Heart left ventricle (tissue), 16 donors: ENCODE measurements at places on chromosomes 6 and 20.

DNA sequence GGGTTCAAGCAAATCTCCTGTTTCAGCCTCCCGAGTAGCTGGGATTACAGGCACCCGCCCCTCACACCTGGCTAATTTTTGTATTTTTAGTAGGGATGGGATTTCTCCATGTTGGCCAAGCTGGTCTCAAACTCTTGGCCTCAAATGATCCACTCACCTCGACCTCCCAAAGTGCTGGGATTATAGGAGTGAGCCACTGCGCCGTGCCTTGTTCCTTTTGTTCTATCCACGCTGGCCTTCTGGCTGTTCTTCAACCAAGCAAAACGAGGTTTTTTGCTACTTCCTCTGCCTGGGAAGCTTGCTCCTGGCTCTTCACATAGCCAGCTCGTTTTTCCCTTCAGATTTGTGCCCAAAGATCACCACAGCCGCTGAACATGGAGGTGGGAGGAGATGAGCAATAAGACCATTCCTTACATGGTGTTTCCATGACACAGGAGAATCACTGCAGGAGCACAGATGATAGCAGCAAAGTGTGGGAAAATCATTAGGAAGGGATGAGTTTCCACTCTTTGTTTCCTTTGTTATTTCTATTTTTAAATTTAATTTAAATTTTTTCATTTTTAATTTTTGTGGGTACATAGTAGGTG, 201.0 kb upstream of the ZNF217 start:
- DNase-seq, result no peak

GRCh38 chr6:43800746-43801494, 30.9 kb downstream of the VEGFA start:
- DNase-seq, result peak; percentile 59

DNA sequence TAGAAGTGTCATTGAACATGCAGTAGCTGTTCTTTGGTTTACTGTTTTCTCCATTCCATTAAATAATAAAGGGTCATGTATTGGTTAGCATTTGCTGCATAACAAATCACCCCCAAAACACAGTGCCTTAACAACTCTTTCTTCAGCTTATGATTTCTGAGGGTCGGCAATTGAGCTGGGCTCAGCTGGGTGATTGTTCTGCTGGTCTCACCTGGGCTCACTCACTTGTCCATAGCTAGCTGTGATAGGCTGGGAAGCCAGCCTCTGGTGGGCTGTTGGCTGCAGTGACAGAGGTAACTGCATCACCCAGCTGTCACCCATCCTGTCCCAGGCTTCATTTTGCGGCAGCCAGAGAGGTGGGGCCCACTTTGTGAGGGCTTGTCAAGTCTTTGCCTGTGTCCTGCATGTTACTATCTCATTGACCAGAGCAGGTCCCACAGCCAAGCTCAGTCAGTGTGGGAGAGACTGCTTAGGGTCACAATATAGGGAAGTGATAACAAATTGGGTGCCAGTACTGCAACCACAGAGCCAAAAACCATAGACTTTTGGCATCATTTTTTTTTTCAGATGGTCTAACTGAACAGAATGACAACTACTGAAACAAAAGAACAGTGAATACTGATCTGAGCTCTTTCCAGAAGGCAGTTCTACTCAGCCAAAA, 76.9 kb downstream of the SYNDIG1 start:
- DNase-seq, result no peak

GRCh38 chr6:77015350-77015749, 447.9 kb downstream of the HTR1B start:
- no peak for DNase-seq

DNA sequence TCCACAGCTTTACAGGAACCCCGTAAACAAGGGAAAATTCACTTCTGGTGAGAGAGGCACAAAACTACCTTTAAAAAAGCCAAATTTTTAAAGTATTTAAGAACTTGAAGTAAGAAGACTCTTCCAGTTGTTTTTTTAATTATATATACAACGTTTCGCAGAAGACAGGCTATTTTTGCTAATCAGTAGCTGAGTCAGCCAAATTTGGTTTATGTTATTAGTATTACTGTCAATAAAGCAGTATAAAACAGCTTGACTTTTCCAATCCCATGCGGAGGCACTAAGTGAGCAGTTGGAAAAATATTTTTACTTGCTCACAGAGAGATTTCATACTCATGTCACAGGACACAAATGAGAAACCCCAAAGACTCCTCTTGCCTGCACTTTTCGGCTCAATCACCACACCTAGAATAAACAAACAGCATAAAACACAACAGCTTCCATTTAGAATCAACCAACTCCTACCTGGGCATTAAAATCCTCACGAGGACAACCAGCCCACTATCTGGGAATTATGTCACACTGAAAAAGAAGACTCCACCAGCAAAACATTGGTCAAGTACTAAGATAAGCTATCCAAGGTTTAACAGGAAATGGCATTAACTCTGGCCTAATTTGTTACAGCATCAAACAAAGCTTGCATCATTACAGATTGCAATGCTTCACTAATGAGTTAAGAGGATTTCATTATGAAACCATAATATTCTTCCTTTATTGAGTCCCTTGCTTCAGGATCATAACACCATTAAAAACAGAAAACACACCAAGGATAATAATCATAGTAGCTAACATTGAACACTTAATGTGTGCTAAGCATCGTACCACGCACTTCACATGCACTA, 26.3 kb downstream of the ELOVL5 start:
- DNase-seq, result no peak

- no peak for DNase-seq
Measured at GRCh38 chr6:150413781-150414281, 45.0 kb downstream of the IYD start.

DNA sequence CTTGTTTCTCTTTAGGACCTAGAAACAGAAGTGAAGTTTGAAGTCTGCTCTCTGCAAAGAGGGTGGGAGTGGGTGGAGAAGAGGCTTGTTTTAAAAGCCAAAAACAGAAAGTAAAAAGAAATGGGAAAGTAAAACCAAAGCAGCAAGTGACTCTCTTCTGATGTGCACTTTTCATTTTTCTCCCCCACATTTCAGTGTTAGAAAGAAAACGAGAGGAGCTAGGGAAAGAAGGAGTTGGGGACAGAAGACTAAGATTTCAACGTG, 1.3 kb downstream of the C6orf141 start:
- DNase-seq, result no peak

GRCh38 chr6:93104195-93104817, 315.1 kb downstream of the EPHA7 start:
- no peak for DNase-seq
